Fibroblast of lung (primary cell): ENCODE measurements at places on chromosomes 3 and 15. TPM values are rescaled to one million over a fixed set of nuclear protein-coding genes. Genes with fewer than 3 reads are reported as not detected.

BNIP2 gene
- polyA plus RNA-seq: 83.4 and 93.2 TPM in 2 replicates

CELF6 gene
- polyA plus RNA-seq: 0.08 TPM in 1 of 2 replicates, not detected in the other

UBL7 gene
- 36.8 and 44.9 TPM in 2 replicates for polyA plus RNA-seq

ITIH1 gene
- polyA plus RNA-seq: not detected in 2 replicates

CORO2B gene
- 17.5 and 70.2 TPM in 2 replicates for polyA plus RNA-seq

PRRT3 gene
- 3.1 and 4.5 TPM in 2 replicates for polyA plus RNA-seq

DNA sequence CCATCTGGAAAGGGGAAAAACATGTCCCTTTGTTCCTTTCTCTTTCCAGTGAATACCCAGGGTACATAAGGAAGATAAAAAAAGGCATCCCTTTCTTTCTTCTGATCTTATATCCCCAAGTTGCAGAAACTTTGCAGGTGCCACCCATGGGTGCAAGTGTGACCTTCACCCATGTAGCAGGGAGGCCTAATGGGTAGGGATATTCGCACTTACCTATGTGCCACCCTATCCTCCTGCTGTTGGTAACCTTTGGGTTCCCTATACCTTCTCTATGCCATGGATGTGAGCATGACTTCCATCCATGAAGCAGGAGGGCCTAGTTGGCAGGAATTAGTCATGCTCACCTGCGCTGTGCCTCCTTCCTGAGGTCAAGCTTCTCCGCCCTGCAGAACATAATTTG lies 59.2 kb upstream of the C15orf39 start:
- DNase-seq: no peak

DNA sequence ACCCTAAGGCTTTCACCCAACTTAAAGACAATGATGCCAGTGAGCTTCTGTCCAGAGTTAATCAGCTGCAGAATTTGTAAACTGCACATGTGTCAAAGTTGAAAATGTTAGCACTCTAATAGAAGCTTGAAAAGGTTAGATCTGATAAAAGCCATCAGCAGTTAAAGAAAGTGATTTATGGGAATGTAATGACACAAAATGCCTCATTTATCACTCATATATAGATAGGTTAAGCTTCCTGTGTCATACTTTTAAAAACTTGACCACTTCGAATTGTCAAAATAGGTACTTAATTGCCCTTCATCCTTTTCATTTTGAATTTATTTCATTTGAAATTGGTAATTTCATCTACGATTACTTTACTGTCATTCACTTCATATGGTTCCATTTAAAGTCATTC lies 151.6 kb downstream of the CDIN1 start:
- no peak for DNase-seq

DNA sequence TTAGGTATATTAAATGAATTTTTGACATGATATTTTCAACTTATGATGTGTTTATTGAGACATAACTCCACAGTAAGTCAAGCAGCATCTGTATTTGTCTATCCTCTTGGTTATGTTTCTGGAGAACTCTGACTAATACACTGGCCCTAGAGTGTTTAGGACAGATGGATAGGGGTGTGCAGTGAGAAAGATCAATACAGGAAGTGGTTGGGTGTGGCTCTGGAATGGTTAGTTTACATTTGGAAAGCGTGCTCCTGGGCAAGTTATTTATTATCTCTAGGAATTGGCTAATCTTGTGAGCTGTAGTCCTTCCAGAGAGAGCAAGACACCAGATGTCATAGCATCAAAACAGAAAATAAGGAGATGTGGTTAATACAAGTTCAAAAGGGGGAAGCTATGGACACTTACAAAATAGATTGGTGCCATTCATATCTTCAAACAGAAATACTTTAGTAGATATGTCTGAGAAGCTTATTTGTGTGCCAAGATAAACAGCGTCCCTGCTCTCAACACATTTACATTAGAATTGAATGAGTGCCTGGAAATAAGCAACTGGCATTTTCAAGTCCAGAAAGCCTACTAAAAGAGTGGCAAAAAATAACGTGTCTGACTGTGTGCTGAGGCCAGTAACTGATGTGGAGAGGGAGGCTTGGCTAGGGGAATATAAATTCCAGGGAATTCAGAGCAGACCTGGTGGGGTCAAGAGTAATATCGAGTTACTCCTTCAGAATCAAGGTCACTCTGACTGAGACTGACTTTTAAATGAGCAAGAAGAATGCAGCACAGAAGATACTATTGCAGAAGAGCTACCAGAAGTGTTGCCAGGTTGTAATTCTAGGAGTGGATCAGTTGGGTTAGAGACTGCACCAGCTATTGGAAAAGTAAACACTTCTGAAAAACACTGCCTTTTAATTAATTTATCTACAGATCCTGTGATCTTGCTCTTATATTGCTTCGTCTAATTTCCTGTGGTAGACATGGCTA lies 33.4 kb upstream of the PLAAT1 start:
- no peak for DNase-seq

GRCh38 chr3:130897316-130897715 lies 3.4 kb downstream of the ATP2C1 start:
- no peak for DNase-seq
